Stimulated activated CD4-positive, alpha-beta T cell treated with anti-CD3 and anti-CD28 coated beads, Interleukin-4, amount 100 ng/mL, for 4 hours (primary cell): ENCODE measurements at places on chromosomes 1 and 21.

DNA sequence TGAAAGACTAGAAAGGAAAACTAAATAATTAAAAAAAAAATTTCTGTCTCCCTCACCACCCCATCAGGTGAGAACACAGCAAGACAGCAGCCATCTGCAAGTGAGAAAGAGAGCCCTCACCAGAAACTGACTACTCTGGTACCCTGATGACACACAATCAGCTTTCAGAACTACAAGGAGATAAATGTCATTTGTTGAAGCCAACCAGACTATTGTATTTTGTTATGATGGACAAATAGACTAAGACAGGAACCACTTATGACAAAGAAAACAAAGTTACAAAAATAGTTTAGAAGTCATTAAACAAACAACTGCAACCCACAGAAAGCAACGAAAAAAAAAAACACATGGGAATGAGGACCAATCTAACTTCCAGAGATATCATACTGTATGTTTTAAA, 98.3 kb downstream of the FAF1 start:
- no peak for DNase-seq

DNA sequence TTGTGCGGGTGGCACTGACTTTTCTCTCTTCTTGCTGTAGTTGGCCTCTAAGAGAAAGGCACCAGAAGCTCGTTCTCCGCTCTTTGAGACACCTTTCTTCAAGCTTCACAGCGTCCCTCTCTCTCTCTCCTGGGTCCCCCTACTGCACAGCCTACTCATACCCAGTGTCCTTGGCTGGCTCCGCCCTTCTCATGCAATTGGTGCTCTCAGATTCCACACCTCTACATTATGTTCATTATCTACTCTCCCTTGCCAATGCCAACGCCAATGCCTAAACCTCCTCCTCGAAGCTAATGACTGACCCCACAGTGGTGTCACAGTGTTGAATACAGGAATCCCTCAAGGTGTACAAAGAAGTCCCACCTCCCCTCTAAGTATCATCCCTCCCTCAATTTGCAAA, 4.8 kb upstream of the DNAJC28 start:
- no peak for DNase-seq

DNA sequence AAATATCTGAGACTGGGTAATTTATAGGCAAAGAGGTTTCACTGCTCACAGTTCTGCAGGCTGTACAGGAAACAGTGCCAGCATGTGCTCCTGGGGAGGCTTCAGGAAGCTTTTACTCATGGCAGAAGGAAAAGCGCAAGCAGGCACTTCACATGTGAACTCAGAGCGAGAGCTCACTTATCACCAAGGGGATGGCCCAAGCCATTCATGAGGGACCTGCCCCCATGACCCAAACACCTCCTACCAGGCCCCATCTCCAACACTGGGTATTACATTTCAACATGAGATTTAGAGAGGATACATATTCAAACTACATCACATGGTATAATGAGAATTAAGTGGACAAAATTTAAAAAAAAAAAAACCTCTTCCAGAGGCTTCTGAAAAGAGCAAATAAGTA, 13.7 kb downstream of the WASF2 start:
- no peak for DNase-seq

- no peak for DNase-seq
These were observed 9.9 kb upstream of the ZBTB17 start for GRCh38 chr1:15985611-15986297.
